ENCODE measurements at places on chromosomes 7 and 10. TPM values are rescaled to one million over a fixed set of nuclear protein-coding genes. Genes with fewer than 3 reads are reported as not detected.

DNA sequence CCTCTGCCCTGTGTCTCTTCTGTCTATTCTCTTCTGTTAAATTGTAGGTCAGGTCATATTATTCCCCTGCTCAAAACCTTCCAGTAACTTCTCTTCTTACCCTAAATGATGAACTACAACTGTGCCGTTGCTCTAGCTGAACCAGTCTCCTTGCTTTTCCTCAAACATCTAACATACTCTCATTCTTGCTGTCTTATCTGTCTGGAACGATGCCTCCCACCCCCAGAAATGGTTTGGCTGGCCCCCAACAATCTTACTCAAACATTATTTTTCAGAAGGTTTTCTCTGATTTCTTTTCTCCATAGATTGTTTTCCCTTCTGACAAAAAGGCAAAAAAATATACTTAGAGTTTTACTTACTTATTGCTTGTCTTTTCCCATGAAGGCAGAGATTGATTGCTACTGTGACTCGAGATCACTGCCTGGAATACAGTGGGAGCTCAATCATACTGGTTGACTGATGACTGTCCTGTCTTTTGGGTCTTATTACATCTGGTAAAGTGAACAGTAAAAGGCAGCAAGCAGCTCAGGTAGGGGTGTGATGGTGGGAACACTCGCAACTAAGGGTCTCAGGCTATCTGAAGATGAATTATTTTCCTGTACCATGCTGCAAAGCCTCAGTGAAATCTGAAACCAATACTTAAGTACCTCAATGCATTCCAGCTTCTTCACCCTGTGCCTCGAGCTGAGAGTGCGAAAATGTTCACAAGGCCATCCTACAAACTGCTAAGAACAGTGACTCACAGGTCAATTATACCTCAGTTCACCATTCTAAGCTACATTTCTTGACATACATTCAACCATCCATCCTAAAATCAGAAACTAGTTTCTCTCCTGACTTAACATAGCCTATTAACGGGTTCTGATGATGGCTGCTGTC, 67.6 kb downstream of the DNMBP start:
- DNase-seq: no peak

HTR5A gene
- total RNA-seq: not detected

DNA sequence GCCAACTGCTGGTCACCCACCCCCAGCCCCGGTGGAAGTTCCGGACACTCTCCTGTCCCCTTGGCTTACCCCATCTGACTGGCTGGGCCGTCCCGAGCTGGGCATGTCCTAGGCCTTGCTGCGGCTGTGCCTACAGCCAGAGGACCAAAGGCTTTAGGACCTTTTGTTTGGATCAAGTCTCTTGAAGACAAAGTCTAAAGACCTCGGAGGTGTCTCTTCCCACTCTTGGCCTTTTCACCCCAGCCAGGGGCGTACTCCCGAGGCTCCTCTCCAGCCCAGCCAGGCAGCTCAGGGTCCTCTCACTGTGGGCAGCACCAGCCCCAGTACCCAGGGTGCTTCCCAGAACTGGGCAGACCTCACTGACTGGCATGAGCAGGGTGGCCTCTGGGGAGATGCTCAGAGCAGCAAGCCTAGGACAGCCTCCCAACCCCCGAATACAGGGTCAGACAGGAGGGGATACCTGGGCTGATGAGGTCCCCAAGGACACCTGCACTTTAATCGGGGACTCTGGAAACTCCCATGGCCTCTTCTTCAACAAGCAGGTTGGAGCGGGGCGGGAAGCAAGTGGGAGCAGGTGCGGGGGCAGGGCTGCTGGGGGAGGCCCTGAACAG, 2.7 kb upstream of the PWWP2B start:
- no peak for DNase-seq

NPSR1 gene
- not detected for total RNA-seq

GRCh38 chr10:22259280-22259679, 41.5 kb upstream of the EBLN1 start:
- DNase-seq: no peak

DNA sequence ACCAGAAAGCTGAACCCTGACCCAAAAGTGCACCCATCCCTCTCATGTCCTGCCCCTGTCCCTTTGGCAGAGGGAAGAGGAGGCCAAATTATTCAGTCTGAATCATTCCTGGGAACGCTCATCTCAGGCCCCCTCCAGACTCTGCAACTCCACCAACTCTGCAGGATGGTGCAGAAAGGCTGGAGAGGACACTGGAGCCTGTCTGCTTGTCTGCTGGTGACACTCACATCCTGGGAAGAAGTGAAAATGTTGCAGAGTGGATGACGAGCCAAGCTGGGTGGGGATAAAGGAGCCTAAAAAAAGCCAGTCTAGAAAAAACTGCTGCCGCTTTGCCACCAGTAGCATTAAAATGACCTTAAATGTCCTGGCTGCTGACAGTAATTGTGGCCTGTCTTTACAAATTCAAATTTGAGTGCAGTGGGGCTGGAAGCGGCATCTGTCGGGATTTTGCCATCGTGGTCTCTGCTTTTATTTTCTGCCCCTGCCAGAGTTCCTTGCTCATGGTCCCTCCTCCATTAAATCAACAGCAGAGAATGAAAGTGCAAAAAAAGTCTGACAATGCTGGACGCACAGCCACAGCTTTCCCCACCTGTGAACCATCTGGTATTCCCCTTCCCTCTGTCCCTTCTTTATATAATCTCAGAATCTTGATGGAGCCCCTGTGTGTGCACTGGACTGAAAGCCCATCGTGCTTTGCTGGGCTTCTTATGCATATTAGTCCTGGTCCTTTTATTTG, 63.9 kb downstream of the STK17A start:
- DNase-seq: no peak

DNA sequence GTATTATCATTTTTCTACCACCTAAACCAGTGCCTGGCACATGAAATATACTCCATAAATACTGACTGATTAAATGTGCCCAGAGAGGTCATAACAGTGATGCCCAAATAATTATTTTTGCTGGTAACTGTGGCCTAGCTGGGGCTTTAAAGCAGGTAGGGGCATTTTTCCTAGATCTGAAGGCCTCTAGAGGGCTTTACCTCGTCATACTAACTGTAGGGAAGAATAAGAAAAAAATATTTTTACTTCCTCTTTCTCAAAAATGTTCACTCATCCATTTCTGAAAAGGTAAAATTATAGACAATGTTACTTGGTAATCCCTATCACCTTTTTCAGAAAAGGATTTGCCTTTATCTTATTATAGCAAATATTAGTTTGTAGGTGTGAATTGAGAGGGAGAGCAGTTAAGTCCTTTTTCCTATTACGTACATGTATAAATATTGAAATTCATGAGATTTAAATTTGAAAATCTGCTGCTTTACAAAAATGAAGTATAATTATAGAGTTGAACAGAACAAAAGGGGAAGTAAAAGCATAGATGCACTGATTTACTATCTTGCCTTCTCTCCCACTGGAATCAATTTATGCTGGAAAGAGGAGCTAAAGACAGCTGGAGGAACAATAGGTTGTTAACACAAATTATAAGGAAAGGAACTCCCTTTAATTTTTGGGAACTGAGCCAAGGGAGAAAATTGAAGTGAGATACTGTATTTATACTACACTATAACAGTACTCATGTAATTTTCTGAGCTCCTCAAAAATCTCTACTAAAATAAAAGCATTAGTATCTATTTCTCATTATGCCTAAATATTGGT, 71.5 kb upstream of the NOBOX start:
- DNase-seq: no peak
